ENCODE measurements at places on chromosomes 3 and 15. TPM values are rescaled to one million over a fixed set of nuclear protein-coding genes. Genes with fewer than 3 reads are reported as not detected.

Gene OCA2
- total RNA-seq, result not detected

Gene CFAP91
- total RNA-seq, result 0.29 TPM

Gene ARHGAP31
- 17.2 TPM for total RNA-seq

- DNase-seq, result no peak
Measured at GRCh38 chr3:121155028-121155427, 247.0 kb downstream of the STXBP5L start.

GRCh38 chr3:182913889-182914288, 66.4 kb downstream of the DCUN1D1 start:
- DNase-seq, result no peak

- DNase-seq, result no peak
Measured at GRCh38 chr3:16060945-16061344, 113.5 kb upstream of the GALNT15 start.

- DNase-seq, result no peak
Measured at GRCh38 chr3:157058392-157059071, 101.4 kb downstream of the CCNL1 start.

DNA sequence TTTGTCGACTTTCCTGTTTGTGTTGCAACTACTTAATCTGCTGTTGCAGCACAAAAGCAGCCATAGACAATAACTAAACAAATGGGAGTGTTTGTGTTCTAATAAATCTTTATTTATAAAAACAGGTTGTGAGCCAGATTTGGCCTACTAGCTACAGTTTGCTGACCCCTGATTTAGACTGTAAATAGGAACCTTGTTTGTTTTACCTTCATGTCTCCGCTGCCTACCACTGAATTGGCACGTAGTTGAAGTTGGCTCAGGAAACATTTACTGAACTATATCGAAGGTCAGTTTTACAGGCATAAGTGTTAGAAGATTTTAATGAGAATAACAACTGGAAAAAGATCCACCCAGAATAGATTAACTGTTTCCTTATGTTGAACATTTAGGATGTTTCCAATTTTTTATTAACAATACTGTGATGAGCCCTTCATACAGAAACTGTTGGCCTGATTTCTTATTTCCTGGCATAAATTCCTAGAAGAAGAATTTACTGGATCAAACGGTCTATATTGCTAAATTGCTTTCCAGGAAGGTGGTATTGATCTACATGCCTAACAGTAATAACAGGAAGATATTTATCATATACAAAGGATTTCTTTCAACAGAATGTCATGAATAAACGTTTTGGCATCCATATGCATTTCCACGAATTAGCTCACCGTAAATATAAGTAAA, 156.2 kb upstream of the NR2E3 start:
- no peak for DNase-seq
